ENCODE measurements at places on chromosomes 13 and 19.

GRCh38 chr19:28989739-28990138, 223.2 kb downstream of the UQCRFS1 start:
- no peak for DNase-seq

DNA sequence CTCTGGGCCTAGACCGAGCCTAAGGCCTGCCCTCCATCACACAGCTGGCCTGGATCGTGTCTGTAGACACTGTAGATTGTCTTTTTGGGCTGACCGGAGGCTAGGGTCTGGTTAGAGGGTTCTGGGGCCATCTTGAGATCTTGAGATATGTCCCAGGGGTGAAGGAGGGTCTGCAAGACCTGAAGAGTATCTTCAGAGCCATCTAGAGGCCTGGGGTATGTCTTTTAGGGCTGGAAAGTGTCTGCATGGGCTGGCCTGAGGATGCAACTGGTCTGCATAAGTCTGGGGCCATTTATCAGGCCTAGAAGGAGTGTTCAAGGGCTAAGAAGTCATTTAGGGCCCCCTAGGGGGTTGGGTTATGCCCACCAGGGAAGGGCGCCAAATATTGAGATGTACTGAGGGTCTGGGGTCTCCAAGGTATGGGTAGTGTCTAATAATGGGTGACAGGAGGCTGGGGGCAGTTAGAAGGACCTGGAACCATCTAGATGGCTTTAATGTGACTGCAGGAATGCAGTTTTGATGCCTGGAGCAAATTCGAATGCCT, 555 bp downstream of the SCAF1 start:
- DNase-seq: no peak

DNA sequence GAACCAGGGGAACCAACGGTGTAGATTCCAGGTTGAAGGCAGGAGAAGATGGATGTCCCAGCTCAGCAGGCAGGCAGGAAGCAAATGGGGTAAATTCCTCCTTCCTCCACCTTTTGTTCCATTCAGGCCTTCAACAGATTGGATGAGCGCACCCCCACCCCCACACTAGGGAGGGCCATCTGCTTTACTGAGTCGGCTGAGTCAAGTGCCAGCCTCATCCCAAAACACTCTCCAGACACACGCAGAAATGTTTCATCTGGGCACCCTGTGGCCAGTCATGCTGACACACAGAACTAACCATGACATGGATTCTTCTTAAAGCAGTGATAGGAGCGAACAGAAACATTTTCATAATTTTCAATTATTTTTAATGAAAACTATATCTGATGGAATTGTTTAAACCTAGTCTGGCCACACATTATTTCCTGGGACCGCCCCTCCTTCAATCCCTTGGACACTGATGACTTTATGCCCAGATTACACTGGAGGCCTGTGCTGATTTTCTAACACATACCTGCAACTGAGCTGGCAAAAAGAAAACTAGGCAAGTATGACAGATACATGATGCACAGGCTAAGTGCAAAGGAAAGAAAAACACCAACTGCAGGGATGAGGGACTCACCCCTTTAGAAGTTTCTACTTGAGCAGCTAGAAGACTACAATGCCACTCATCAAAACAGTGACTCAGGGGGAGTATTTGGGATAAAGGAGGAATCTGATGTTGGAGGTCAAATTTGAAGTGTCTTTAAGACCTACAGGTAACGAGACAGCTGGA, 154.2 kb downstream of the TNFRSF19 start:
- no peak for DNase-seq

DNA sequence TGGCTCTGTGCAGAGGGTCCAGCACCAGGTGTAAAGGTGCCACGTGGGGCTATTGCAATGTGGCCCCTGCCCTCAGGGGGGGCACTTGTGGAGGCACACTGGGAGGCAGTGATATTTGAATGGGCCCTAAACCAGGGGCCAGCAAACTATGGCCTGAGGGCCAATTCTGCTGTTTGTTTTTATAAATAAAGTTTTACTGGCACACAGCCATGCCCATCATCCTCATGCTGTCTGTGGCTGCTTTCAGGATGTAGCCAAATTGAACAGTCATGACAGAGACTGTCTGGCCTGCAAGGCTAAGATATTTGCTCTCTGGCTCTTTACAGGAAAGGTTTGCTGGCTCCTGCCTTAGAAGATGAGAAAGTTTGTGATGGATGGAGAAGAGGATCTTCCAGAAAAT, 33.9 kb upstream of the RANBP3 start:
- no peak for DNase-seq

- DNase-seq: peak; percentile 90
Measured at GRCh38 chr19:43555185-43555770, 20.0 kb downstream of the XRCC1 start.

DNA sequence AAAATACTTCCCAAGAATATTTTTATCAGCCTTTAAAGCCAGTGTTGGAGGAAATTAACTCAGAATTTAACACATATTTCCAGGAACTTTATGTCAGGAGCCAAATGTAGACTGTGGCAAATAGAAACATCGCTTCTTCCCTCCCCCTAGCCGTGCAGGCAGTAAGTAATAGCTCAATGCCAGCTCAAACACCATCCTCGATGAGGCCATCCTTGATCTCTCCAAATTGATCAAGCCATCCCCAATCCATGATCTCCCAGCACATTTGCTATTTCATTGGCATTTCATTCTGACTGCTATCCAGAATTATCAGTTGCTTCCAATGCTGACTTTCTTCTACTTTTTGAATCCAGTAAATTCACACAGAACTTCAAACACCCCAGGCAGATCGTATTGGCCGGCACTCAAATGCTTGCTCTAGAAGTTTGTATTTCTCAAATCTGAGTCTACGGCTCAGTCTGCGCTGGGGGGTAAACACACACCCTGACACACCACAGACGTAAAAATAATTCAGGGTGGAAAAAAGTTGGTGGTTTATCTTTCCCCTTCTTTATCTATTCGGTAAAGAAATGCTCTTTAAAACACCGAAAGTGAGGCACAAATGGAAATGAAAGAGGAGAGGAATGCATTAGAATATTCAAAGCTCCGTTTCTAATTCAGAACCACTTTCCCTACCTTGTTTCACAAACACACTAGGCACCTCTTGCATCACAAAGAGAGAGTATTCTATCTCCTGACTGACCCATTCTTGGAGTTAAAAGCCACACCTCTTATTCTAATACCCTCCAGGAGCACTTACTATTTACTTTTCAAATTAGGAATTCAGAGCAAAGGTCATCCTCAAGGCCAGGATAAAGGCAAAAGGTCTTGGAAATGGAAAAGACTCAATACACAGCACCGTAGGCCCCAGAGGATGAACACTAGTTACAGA, 991 bp downstream of the OBI1 start:
- no peak for DNase-seq

Measured in CD4-positive, alpha-beta T cell treated with Interleukin-17A for 4 hours (primary cell).